ENCODE measurements at places on chromosomes 3 and 15.

DNA sequence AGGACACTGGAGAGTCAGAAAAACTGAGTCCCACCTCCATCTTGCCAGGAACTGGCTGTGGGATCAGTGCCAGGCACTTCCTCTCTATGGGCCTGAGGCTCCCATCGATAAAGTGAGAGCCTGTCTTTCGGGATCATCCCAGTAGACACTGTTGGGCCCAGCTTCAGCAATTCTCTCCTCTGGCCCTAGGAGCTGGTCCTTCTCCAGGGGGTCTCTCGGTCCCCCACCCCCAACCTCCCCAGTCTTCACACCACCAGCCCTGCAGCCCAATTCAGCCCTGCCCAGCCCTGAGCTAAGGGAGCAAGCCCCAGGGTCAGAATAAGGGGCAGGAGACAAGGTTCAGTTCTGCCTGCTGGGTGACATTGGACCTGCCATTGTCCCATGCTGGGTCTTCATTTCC is 4.5 kb upstream of the LCTL start:
- DNase-seq = no peak

- no peak for DNase-seq
Measured at GRCh38 chr3:158103887-158104327, 2.3 kb downstream of the SHOX2 start.

GRCh38 chr3:38549082-38549481 is 52.9 kb downstream of the EXOG start:
- DNase-seq = no peak

- no peak for DNase-seq
Measured at GRCh38 chr3:192905980-192906678, 11.5 kb downstream of the MB21D2 start.

GRCh38 chr3:109125902-109126301 is 8.0 kb upstream of the MORC1 start:
- no peak for DNase-seq

DNA sequence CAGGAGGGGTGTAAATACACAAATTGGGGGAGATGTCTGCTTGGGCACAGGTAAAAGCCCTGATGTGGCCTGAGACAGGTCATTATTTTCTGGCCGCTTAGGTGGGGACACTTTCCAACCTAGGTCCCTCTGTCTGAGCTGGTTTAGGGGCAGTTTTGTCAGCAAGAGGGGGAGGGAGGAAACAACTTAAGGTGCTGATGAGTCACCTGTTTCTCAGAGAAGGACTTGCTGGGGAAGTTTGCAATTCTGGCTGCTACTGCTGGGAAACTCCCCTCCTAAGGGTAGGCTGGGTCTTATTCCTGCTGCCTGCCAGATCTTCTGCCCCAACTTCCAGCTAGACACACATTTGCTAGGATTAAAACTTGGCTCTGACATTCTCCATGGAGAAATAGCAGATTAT is 4.8 kb upstream of the RHOV start:
- DNase-seq = no peak

GRCh38 chr3:162729686-162730085 is 1233.1 kb downstream of the OTOL1 start:
- DNase-seq = no peak

DNA sequence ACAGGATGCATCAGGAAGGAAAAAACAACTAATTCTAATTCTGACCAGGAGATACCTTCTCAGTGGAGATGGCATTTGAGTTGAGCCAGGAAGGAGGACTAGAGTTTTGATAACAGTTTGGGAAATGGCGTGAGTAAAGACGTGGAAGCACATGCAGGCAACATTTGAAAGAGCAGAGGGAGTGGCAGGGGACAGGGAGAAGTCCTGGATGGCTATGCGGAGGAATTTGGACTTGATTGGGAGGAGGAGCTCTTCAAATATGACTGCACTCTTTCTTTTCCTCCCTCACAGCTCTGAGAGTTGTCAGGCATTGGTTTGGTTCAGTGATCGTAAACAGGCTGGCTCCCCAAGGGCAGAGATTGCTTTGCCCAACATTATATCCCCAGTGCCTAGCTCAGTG is 84.0 kb upstream of the LIMD1 start:
- DNase-seq = no peak

DNA sequence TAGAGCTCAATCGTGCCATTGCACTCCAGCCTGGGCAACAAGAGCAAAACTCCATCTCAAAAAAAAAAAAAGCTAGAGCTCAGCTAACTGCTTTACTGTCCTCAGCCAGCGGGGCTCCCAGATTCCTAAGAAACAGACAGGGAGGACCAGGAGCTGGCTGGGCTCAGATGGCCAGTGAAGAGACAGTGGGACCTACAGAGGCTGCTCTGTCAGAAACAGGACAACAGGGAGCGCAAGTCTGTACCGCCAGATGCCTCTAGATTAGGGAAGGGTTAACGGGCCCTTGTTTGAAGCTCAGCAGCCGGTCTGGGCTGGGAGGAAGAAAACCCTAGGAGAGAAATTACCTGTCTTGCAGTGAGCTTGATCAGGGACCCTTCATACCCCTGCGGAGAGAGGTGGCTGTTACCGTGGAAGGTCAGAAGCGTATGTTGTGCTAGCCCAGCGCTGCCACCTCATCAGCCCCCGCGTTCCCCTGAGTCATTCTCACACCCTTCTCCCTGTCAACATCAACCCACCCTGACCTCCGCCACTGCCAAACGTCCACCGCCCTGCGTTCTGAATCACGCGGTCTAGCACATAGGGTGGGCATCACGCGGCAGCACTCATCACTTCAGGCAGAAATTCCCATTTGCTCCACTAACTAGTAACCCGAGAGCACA is 25.3 kb downstream of the RBPMS2 start:
- no peak for DNase-seq

DNA sequence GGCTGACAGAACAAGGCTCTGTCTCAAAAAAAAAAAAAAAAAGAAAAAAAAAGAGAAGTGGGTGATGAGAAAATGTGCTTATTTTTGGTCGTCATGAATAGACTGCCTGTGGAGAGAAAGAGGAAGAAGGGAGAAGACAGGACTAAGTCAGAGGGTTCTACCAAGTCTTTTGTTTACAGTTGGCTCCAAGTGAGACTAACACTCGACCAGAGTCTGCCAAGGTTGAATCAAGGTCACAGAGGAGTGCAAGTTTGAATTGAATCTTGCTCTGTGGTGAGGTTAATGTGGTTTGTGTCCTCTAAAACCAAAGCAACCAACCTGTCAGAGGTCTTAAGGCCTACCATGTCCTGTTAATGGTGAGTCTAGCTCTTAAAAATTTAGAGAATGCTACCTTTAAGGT is 334.1 kb upstream of the GRM7 start:
- DNase-seq = no peak

DNA sequence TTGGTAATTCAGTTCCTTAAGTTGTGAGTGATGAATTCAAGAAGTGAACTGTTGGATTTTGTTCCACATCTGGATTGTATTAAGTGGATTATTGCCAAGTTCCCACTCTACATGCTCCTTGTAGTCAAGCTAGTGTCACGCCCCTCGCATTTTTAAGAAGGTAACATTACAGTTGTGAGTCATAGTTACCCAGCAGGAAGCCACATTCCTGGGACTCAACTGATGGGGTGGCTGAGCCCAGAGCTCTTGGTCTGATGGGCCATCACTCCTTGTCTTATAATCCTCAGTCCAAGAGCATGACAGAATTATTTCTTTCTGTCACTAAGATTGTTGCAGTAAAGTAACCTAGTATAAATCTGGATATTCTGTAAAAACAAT is 102.7 kb downstream of the PTPRG start:
- no peak for DNase-seq

- DNase-seq = no peak
Measured at GRCh38 chr15:48025118-48025517, 95.7 kb upstream of the SLC24A5 start.
